Activated T-cell treated with anti-CD3 and anti-CD28 coated beads, Interleukin-2, amount 50 U/mL, for 48 hours (primary cell): ENCODE measurements at places on chromosomes 1 and 21.

DNA sequence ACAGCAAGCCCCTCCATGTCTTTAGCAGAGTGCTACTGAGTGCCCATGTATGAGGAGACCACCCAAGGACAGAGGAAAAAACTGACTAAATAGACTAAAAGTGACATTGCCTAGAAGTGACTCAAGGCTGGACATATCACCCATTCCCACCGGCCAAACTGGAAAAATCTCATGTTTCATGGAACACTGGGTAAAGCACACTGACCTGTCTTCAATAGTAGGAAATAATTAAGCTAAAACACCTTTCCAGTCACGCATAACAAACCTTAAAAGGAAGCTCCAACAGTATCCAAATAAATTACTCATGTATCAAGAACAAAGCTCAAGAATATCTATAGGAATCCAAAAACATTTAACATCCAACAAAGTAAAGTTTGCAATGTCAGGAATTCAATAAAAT, 120.4 kb downstream of the SNX7 start:
- no peak for DNase-seq

- DNase-seq = no peak
Observed at GRCh38 chr1:226487921-226488320, 60.6 kb upstream of the STUM start.

GRCh38 chr1:15739259-15739658, 3.0 kb upstream of the TMEM82 start:
- no peak for DNase-seq

DNA sequence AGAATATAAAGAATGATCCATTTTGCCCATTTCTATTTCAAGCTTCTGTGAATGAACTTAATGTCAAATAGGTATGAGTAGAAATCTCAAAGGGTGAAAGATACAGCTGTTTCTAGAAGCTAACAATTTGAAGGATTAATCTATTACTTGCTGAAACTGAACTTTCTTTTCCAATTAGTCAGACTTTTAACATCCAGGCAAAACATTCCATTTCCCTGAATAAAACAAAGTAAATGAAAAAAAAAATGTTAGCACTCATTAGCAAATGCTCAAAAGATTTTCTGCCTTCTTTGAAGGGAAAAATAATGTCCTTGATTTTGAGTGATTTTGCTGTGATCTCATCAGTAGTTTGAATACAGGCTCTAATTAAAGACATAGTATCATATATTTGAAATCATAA, 447.6 kb upstream of the PRMT6 start:
- no peak for DNase-seq

GRCh38 chr1:42660907-42661500, 2.8 kb downstream of the PPIH start:
- DNase-seq = no peak

- no peak for DNase-seq
Observed at GRCh38 chr1:206469411-206469932, 804 bp upstream of the IKBKE start.

DNA sequence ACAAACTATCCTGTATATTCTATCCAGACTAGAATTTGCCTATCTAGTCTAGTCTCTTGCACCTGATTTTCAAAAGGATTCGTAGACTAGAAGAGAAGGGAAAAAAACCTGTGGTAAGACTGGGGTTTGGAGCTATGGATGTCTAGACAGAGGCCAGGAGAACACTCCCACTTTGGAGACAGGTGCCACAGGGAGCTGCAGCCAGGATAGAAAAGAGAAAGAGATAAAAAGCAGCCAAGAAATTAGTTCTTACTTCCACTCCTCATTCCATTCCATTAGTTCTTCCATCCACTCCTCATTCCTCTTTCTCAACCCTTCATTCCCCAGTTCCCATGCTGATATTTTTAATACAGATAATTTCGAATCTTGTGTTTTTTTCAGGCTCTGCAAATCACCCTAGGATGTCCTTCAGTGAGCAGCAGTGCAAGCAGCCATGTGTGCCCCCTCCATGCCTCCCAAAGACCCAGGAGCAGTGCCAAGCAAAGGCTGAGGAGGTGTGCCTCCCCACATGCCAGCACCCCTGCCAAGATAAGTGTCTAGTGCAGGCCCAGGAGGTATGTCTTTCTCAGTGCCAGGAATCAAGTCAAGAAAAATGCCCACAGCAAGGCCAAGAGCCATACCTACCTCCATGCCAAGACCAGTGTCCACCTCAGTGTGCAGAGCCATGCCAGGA, 496 bp downstream of the PRR9 start:
- no peak for DNase-seq
